ENCODE measurements at places on chromosomes 4 and X. TPM values are rescaled to one million over a fixed set of nuclear protein-coding genes. Genes with fewer than 3 reads are reported as not detected.

DNA sequence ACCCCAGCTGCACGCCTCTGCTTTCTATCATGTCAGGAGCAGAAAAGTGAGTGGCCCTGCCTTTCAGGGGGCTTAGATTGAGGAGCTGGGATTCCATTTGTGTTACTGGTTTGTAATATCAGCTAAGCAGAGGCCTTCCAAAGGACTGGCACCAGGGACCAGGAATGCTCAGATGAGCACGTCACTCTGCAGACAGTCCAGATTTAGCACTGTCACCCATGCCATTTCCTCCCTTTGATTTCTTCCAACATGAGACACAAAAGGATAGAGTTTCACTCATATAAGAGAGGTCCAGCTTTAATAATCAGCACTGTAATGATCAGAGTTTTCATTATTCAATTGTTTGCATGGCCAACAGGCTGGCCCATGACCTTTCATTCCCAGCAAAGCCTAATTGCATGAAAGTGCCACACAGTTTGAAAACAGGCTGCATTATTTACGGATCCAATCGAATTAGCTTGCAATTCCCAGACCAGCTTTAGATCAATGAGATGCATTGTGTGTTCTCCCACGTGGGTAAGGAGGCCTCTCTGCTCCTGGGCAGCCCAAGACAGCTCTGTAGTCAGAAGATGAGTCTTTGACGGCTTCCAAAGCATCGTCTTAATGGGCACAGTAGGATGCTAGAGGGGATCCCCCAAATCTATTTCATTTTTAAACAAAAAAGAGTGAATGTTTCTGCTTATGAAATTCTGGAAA, 9.8 kb upstream of the SLC2A9 start:
- no peak for DNase-seq

DNA sequence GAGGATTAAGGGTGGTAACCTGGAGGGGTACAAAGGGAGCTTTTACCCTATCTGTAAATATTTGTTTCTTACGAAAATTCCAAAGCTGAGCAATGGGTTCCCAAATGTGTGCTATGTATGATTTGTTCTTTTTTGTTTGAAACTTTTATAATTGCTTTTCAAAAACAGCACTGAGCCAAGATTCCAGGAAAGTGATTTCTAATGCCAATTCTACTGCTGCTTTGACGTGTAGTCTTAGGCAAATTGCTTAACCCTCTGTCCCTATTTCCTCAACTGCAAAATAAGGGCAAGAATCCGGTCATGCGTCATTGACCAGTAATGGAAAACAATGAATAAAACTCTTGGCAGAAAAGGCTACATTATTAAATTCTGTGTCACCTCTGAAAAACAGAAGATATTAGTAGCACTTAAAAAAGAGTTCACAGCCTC, 454.7 kb downstream of the IL15 start:
- DNase-seq: no peak

DNA sequence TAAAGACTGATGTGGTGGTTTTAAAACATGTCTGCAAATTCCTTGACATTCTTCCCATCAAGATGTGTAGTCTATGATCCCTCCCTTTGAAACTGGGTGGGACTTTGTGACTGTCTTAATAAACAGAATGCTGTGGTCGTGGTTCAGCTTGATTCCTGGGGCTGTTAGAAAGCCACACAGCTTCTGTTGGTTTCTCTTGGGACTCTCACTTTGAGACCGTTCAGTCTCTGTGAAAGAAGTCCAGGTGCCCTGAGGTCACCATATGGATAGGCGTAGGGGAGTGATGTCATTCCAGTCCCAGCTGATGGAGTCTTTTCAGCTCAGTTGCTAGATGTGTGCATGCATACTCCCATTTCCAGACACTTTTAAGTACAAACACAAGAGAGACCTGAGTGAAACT, 216.6 kb downstream of the KDR start:
- DNase-seq: no peak

PRRG1 gene
- total RNA-seq: 16.2 TPM

DNA sequence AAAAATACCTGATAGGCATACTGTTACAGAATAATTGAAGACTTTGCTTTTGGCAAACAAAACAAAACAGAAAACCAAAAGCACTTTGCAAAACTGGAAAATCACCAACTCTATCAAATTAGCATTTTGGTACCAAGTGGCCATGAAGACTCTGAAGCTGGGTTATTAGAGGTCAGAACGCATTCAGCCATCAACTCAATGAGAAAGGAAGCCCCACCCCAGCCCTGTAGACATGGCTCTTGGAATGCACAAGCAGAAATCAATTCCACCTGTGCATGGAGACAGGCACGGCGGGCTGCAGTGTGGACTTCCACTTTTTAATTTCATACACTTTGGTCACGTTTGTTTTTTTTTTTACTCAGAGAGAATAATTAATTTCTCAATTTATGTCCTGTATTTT, 93.6 kb upstream of the DHX15 start:
- no peak for DNase-seq

All from omental fat pad (tissue), 4 donors.